ENCODE measurements at places on chromosomes 2 and 18.

DNA sequence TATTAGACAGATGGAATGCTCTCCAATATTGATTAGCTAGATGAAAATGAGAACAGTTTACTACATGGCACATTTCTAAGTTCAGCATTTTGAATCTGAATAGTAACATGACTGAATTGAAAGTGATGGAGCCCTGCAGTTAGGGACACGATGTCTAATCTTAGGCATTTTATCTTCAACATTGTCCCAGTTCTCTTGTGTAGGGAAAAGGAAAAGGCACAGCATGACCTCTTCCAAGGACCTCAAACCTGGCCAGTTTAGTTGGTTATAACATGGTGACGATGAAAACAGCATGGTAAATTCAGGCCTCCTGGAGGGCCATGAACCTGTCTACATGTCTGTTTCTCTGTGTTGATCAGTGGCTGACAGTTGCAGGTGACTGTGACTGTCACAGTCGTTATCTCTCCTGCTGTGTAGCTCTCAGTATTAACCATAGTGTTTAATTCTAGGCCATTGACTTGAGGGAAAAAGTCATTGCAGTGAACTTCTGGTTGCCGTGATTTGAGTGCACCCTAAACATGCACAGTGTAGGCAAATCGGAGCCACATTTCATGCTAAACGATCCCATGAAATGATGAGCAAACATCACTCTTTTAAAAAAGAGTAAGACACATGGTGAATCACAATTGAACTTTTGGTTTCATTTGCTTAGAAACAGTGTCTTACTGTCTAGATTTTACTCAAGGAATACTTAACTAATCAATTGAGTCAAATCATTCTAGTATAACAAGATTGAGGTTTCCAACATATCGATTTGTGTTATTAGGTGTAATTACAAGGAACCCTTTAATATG lies 129.7 kb downstream of the PHLPP1 start:
- no peak for DNase-seq

DNA sequence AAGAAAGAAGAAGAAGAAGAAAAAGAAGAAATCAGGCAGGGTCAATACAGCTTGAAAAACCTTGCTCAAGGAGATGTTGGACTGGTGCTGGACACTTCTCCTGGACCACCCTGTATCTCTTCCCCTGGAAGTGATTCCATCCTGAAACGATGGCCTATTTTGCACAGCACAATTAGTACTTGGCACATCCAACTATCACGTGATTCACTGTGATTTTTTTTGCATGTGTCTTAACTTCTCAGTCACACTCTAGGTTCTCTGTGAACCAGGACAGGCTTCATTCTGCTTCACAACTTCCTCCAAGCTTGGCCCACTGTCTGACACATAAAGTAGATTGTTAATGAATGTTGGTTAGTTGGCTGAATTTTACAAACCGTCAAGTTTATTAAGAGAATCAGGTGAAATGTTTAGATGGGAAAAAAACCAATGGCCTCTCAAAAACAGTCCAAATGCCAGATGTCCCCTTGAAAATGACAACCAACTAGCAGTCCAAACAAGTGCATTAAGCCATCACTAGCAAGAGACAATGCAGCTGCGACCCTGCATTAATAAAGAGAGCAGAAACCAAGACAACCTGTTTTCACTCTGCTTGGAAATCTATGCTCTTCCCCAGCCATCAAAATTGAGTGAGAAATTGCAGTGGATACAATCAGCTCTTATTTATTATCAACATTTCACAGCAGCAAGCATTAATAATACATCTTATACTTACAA lies 300.0 kb upstream of the CHAC2 start:
- DNase-seq, result no peak

GRCh38 chr2:49255409-49255971 lies 101.2 kb upstream of the FSHR start:
- no peak for DNase-seq

GRCh38 chr2:55887901-55888624 lies 35.5 kb downstream of the EFEMP1 start:
- no peak for DNase-seq

DNA sequence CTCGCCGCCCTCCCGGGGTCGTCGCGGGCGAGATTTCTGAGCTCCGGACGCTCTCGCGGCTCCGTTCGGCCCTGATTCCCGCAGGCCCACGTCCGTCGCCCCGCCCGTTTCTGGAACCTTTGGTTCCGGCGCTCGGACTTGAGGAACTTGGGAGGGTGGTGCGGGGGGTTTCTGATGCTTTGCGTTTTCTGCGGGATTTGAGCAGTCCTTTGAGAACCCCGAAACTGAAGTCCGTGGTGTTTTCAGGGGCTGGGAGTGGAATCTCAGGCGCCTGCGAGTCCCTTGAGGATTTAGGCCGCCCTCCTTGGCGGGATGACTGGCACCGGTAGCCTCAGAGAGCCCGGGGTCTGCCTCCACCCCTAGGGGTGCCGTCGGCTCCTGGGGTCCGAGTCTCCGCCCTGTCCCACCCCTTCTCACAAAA lies 336 bp downstream of the THNSL2 start:
- DNase-seq, result no peak

GRCh38 chr2:21175895-21176646 lies 52.3 kb downstream of the TDRD15 start:
- no peak for DNase-seq

- no peak for DNase-seq
Measured at GRCh38 chr2:136183097-136183496, 65.1 kb upstream of the CXCR4 start.

DNA sequence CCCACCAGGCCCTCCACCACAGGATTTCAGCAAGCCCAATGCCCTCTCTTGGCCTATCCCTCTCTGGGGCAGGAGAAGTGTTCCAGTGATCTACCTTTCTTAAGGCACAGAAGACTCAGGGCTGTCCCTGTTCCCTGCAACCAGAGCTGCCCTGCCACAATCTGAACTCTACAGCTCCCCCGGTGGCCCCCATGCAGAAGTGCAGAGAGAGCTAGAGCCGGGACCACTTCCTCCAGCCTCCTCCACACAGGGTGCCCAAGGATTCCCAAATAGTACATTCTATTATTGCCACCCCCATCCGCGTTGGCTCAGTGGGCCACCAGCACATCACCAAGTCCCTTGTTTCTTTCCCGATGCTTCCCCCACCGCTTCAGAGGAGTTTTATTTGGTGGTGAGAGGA lies 114.8 kb upstream of the PTPRM start:
- DNase-seq, result peak; percentile 77

All from islet precursor cell (in vitro differentiated cells).